Right ventricle myocardium superior (tissue), 1 donor: ENCODE measurements at places on chromosomes 6 and 20.

DNA sequence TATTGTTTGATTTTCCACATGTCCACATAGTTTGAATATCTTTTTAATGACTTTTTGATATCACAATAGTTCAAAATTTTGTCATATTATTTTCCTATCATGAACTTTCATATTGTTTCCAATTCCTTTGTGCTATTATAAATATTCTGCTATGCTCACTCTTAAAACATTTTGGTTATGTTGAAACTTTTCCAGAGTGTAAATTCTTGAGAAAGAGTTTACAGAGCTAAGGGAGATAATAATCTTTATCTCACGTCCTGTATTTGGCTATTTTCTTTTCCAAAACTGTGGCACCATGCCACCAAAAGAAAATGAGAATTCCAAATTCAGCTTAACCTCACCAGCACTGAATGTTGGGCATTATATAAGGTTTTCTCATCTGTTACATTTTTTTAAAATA lies 210.9 kb downstream of the TFAP2B start:
- no peak for DNase-seq

- no peak for DNase-seq
These were observed 16.0 kb downstream of the RPS12 start for GRCh38 chr6:132830334-132830751.

DNA sequence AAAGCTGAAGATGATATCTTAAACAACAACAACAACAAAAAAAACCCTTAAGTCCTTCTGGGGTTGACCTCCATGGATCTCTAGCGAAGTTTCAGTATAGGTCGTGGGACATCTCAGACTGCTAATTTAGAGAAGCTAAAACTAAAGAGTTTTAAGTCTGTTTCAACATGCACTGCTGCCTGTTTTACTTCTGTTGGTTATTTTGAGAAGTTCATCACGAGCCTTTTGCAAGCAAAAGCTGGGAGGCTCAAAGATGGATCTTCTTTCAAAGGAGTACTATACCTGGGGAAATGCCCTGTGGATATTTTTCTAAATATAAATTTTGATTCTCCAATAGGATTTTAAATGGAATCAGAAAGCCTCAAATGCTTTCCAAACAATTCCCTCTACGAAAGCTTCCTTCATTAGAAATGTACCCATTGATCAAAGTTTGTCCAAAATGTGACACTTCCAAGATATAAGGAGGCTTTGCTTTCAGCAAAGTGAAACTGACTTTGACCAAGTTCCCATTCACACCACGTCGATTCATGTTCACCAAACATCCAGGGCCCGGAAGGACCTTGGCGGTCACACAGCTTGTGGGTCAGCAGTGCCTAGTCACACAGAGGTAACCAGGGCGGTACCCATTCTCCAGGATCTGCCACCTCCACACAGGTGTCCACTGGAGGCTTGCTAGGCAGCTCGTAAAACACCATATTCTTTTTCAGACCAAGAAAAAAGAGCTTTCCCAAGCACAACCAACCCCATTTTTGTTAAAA lies 94.7 kb upstream of the QKI start:
- no peak for DNase-seq

DNA sequence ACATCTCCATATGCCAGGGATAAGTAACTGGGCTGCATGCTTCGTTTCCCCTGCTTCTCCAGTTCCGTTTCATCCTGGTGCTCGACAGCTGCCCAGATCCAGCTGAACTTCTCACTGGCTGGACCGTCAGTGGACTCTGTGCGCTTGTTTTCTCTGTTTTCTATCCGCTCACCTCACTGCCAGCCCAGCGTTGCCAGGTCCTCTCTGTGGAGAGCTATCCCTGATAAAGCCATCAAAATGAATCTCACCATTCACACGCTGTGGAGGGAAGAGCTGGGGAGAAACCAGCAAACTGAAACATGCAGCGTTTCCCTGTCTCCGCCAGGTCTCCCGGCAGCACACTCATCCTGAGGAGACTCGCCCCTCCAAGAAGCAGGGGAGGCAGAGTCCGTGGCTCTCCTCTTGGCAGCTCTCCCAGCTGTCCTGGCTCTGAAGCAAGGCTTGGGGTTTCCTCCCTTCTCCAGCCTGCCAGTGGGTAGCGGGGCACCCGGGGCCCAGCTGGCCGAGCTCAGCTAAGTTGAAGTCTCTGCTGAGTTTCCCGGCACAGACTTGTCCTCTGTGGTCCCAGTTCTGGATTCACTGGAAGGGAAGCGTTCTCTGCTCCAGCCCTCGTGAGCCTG lies 160.9 kb downstream of the DTNBP1 start:
- DNase-seq, result peak; percentile 78

GRCh38 chr6:90266905-90267621 lies 29.6 kb downstream of the BACH2 start:
- DNase-seq, result no peak

DNA sequence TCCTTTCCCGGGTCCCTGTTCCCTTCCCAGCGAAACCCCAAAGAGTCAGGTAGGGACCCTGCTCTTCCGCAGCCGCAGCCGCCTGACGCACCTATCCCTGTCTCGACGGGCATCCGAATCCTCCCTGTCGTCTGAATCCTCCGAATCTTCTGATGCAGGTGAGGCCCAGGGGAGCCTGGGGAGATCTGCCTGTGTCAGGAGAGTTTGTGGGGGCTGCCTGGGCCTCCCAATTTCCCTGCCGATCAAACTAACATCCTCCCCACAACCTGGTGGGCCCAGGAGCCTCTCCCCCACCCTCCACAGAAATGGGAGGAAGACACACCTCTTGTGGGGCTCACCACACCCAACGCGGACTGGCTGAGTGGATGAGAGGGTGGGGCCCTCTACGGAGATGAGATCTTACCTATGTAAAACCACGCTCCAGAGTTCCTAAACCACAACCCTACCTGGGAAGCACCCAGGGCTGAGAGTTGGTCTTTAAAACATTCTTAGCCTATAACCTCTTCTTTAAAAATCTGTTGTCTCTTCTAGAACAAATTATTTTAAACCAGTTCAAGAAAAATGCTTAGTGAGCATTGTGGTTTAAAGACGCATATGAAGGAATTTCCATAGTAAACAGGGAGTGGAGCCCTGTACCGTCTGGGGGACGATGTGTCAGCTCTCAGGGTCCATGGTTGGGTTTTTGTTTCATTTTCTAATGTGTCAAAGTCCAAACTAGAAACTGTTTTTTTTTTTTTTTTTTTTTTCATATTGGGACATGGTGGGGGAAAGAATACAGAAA lies 1.7 kb downstream of the CDC25B start:
- no peak for DNase-seq

DNA sequence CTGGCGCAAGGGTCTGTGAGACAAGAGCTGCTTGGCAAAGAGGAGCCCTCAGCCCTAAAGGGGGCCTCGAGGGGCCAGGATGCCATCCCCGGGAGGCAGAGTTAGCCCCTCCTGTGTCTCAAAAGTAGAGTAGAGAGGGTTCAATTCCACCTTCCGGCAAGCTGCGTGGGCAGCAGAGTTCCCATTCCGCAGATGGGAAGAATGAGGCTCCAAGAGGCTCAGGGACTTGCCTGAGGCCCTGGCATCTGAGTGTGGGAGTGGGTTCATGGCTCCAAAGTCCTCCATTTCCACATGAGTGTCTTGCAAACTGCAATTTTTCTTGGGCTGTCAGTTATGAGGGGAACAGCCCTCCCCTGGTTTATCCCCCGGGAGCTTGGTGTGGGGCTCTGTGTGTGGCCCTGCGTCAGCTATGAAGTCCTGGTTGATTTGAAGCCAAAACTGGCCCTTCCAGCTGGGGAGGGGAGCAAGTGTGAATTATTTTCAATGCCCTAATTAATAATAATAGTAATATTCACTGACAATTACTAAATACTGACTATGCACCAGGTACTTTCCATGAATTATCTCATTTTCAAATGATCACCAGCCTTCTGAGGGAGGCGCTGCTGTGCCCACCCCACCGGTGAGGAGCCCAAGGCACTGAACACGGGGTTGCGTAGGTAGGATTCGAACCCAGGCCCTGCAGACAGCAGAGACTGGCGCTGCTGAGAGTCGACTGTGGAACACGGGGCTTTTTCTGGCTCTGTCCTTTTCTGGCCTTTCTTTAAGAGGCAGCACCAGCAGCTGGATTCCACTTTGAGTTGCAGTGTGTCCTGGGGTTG lies 153.0 kb upstream of the PTPN1 start:
- DNase-seq, result no peak

GRCh38 chr20:46363874-46364669 lies 42.3 kb downstream of the ELMO2 start:
- DNase-seq, result peak; percentile 91
